ENCODE measurements at places on chromosomes 1 and 21. TPM values are rescaled to one million over a fixed set of nuclear protein-coding genes. Genes with fewer than 3 reads are reported as not detected.

The SFN gene
- 348 TPM for total RNA-seq

The ANGPTL3 gene
- not detected for total RNA-seq

The AIM2 gene
- 0.92 TPM for total RNA-seq

The LAD1 gene
- 191 TPM for total RNA-seq

The FCGR1A gene
- not detected for total RNA-seq

The FCER1G gene
- 23.3 TPM for total RNA-seq

The C2CD4D gene
- 0.81 TPM for total RNA-seq

The DEPDC1 gene
- total RNA-seq = 1.9 TPM

The OPRD1 gene
- total RNA-seq = 0.09 TPM

The EFCAB7 gene
- total RNA-seq = 2.9 TPM

The REG4 gene
- total RNA-seq = 37.5 TPM

The SLC2A1 gene
- total RNA-seq = 82.7 TPM

The FYB2 gene
- 6.0 TPM for total RNA-seq

The ATP5IF1 gene
- total RNA-seq = 302 TPM

The NBPF26 gene
- 11.6 TPM for total RNA-seq

The PPM1J gene
- total RNA-seq = 1.2 TPM

The GJA8 gene
- total RNA-seq = not detected

The IQCC gene
- 1.3 TPM for total RNA-seq

The CD101 gene
- total RNA-seq = 3.7 TPM

The IL19 gene
- not detected for total RNA-seq

The KMO gene
- total RNA-seq = 0.21 TPM

The C1orf115 gene
- 91.6 TPM for total RNA-seq

The RIPPLY3 gene
- total RNA-seq = not detected

The EPRS1 gene
- total RNA-seq = 79.5 TPM

The LPAR3 gene
- 4.2 TPM for total RNA-seq

The RGS8 gene
- total RNA-seq = not detected

The CD1E gene
- not detected for total RNA-seq

The CD53 gene
- total RNA-seq = 7.5 TPM

The PTGFR gene
- total RNA-seq = 0.87 TPM

The SGIP1 gene
- total RNA-seq = 2.4 TPM

The CR1L gene
- 0.34 TPM for total RNA-seq

The OVAAL gene
- not detected for total RNA-seq

The WNT3A gene
- total RNA-seq = 0.14 TPM

The COL6A2 gene
- total RNA-seq = 193 TPM

The DIPK1A gene
- total RNA-seq = 16.5 TPM

The VPS13D gene
- total RNA-seq = 76.1 TPM

The CHIA gene
- not detected for total RNA-seq

The ADAM30 gene
- not detected for total RNA-seq

The CCDC28B gene
- 2.3 TPM for total RNA-seq

The PLA2G2D gene
- not detected for total RNA-seq

The BMP8B gene
- 11.1 TPM for total RNA-seq

The LYPD8 gene
- 407 TPM for total RNA-seq

The SLAMF1 gene
- 2.0 TPM for total RNA-seq

The CLIC6 gene
- total RNA-seq = 15.0 TPM

The RHEX gene
- 0.43 TPM for total RNA-seq

The CLCA1 gene
- total RNA-seq = 970 TPM

The RNU1-2 gene
- total RNA-seq = 5,589 TPM
